ENCODE measurements at places on chromosomes 2 and 18. TPM values are rescaled to one million over a fixed set of nuclear protein-coding genes. Genes with fewer than 3 reads are reported as not detected.
A peak's percentile ranks its signal among the peaks of the same experiment; 100 is the strongest.

- no peak for DNase-seq
Measured at GRCh38 chr2:135782231-135782630, 40.6 kb downstream of the UBXN4 start.

Gene NAT8
- total RNA-seq = not detected

Gene D2HGDH
- total RNA-seq = 27.2 TPM

- no peak for DNase-seq
Measured at GRCh38 chr2:235371018-235371417, 122.8 kb upstream of the AGAP1 start.

DNA sequence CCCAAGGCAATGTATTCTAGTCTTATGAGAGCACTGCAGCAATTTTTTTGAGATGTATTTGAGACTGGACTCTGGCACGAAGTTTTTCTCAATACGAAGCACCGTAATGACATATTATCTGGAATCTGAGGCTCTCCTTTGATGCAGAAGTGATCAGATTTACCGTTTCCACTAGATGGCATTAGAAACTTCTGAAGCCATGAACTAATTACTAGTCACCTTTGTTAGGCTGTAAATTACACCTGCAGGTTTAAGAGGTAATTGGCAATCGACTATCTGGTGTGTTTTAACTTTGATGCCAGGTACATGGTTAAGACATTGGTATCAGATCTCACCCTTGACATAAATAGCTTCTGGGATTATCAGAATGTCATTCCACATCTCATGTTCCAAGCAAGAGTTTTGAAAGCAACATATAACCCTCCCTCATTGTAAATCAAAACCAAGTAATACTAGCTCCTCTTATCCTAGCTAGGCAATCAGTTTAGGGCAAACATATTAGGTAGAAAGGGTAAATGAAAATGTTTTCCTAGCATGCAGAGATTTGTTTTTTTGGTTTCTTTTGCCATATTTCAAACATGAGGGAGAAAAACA is 254.6 kb upstream of the SPRED2 start:
- no peak for DNase-seq

GRCh38 chr2:134842930-134843490 is 4.6 kb downstream of the ACMSD start:
- DNase-seq = no peak

Gene IL1F10
- total RNA-seq = not detected

Gene GCG
- not detected for total RNA-seq

- peak; percentile 64 for DNase-seq
Measured at GRCh38 chr2:170255971-170256370, 78.0 kb downstream of the MYO3B start.

DNA sequence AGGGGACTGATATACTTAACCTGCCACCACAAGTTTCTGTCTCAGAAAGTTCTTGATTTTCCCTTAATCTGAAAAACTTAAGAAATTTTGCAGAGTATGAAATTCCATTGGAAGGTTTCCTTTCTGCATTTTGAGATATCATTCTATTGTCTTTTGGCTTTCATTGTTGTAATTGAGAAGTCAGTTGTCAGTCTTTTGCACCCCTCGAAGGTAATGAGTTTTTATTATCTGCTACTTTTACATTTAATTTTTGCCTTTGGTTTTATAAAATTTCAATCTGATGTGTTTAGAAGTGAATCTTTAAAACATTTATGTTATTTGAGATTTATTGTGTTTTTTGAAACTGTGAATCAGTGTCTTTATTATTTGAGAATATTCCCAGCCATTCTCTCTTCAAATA is 4.8 kb upstream of the IL36A start:
- DNase-seq = no peak

Gene BBS5
- 5.9 TPM for total RNA-seq

- DNase-seq = peak; percentile 49
Measured at GRCh38 chr2:160427629-160428404, 65.8 kb downstream of the RBMS1 start.

- no peak for DNase-seq
Measured at GRCh38 chr2:56192664-56193305, 9.0 kb downstream of the CCDC85A start.

Gene VWC2L
- not detected for total RNA-seq

All from mammary epithelial cell (primary cell).